ENCODE measurements at places on chromosomes 6 and 20.
A peak's percentile ranks its signal among the peaks of the same experiment; 100 is the strongest.

GRCh38 chr20:54450207-54450606 is 25.2 kb upstream of the DOK5 start:
- DNase-seq: no peak

- DNase-seq: peak; percentile 33
Observed at GRCh38 chr20:23050076-23050838, 785 bp upstream of the THBD start.

DNA sequence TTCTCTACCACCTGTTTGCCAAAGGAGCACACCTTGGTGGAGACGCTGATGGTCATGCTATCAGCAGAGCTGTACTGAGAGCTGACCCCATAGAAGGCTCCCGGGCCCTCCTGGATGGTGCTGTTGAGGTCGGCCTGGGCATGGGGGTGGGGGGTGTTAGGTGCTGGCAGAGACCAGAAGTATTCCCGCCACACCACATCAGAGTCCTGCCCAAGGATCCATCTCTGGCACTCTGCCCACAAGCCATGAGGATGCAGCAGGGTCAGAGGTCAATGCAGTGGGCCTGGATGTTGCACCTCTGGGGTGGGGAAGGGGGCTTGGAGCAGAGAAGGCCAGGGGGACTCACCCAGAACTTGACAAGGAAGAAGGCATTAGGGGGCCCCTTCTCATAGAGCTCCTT is 7.4 kb downstream of the RPL10A start:
- DNase-seq: no peak

GRCh38 chr20:8849990-8850389 is 218.9 kb upstream of the PLCB4 start:
- no peak for DNase-seq

DNA sequence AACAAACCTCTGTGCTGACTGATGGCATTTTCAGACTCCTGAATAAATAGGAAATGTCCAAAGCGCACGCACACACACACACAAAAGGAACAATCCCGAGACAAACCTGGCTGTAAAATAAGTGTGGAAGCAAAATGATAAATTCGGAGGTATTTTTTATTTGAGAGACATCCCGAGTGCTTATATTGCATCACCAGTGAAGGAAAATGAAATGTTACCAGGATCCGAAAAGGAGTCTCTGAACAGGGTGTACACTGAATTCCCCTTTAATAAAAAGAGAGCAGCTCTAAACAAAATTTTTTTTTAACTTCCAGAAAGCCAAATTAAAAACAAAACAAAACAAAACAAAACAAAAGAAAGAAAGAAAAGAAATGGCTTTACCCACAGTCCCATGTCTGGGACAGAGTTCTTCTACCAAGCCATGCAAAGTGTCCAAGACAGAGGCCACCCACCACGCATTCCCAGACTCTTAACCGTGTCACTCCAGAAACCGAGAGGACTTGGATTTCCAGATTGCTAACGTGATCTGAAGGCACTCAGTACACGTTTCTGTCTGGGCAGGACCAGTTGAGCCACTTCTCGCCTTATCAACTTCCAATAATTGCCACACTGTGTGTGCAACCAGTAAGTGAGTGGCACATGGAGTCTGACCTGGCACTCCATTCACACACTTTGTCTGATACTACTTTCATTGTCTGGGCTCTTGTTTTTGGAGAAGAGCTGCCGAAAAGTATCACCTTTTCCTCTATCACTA is 817 bp downstream of the ME1 start:
- DNase-seq: no peak

DNA sequence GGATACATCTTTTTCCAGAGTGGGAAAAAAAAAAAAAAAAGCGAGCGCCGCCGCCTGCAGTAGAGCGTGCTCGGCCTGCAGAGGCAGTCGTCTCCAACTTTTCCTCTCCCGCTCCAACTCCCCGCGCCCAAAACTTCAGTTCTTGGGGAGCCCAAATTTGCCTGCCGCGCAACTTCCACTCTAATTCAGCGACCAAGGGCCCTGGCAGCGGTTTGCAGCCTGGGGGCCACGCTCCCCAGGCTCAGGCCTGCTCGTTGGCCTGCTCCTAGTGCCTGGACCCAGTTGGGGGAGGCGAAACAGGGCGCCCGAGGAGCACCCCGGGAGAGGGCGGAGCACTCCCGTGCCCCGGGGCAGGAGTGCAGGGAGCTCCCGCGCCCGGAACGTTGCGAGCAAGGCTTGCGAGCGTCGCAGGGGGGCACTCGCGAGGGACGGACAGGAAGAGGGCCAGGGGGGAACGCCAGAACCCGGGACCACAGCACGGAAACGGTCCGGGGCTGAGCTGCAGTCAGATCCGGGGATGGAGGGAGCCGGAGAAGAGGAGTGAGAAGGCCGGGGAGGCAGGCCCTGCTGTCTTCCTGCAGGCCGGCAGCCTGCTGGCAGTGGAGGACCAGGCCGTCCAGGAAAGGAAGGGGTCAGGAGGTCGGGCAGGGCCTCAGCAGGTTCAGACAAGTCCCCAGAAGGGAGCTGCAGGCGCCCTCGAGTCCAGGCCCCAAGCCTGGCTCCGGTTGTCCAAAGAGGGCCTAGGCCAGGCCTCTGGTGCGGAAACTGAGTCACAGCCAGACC is at the start of gene STX16:
STX16 (plus strand) TSS at position 508 of the 783 bp plus-strand sequence. CDS start 724 bp downstream, outside the sequence.
- peak; percentile 86 for DNase-seq

- DNase-seq: peak; percentile 87
Observed at GRCh38 chr6:41786451-41787218, 859 bp upstream of the TOMM6 start.

GRCh38 chr6:114404339-114404955 is 61.6 kb upstream of the HS3ST5 start:
- no peak for DNase-seq

DNA sequence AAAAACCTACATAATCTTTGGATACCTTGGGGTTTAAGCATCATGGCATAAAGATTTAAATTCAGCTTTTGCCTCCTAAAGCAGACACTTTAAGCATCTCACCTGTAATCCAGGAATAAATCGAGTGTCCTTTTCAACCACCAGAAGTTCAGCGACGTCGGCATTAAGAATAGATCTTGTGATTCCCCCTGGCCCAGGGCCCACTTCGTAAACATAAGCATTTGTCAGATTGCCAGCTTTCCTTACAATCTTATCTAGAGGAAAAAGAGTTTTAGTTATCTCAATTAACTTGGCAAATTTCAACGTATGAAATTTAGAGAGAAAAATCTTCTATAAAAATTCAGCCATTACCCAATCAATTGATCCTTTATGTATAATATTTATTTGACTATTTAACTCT is 3.2 kb downstream of the TFB1M start:
- DNase-seq: no peak

- DNase-seq: no peak
Observed at GRCh38 chr6:96925290-96925687, 761 bp downstream of the KLHL32 start.

DNA sequence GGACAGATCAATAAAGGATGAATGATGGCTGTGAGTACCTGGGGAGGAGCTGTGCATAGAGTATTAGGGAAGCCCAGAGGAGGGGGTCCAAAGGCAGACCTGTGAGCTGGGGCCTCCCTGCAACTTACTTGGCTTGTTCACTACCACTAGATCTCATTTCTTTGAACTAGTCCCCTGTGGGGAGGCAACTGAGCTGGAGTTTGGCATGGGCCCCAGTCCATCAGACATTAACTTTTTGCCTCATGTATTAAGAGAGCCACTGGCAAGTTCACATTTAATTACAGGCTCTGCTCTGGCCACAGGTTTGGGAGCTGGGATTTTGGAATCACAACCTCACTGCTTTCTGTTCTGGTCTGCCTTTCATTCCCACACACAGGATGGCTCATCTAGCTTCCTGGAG is 254.1 kb downstream of the PRL start:
- DNase-seq: no peak

DNA sequence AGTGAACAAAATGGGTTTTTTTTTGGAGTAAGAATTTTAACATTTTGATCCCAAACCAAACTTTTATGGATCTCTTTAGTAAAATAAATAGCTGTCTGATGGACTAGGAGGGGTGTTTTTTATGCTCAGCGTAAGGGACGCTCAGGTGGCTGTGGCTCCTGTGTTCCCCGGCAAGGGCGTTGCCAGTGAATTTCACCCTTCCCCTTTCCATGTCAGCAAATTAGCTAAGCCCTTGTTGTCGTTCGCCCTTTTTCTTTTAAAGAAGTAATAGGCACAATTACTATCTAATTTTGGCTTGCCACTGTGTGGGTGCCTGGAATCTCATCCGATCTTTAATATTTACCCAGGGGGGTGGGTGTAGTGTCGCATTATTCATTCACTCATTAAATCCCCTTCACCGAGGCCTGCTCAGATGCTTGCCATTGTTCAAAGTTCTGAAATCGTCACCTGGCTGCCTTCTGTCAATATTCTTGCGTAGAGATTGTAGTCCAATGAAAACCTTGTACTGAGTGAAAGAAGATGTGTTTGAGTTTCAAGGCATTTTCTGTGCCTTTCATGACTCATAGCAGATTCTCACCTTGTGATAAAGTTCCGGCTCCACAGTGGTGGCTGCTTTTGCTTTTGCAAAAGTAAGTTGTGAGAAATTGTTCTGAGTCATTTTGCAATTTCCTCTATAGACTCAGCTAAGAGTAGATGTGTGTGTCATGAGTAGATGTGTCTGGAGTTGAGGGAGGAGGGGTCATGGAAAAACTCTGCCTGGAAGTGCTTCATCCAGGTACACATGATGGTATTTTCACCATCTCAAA is 40.0 kb upstream of the CLDN20 start:
- peak; percentile 42 for DNase-seq

GRCh38 chr6:3876101-3876500 is 26.9 kb downstream of the FAM50B start:
- DNase-seq: no peak

GRCh38 chr20:47546184-47547033 is 44.7 kb downstream of the NCOA3 start:
- no peak for DNase-seq

DNA sequence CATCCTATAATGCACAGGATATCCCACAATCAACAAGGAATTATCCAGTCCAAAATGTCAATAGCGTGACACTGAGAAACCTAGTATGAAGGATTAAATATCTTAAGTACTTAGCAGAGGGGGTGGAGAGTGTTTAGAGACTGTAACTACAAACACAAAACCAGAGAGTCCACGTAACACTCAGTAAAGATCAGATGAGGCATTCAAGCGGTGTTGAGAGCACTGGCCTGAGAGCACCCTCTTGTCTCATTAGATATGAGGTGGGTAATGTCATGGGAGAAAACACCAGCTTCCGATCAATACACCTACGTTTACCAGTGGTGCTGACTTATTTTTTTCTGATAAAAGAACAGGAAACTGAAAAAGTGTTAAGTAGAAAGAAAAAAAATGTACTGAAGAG is 2.3 kb downstream of the FAM184A start:
- peak; percentile 15 for DNase-seq

DNA sequence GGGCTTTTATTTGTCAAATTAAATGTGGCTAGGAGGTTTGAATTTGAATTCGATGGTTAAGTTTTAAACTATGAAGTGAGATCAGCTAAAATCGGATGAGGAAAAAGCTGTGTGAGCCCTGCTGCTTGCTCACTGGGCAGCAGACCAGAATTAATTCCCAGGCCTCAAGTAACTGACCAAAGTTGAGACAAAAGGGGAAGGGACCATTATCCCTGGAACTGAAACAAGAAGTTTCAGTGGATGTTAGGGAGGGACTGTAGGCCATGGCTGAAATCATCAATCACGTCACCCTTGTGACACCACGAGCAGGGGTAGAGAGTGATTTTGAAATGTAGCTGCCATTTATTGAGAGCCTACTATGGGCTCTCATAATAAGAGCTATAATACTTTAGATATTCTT is 7.0 kb upstream of the PRSS35 start:
- DNase-seq: no peak

DNA sequence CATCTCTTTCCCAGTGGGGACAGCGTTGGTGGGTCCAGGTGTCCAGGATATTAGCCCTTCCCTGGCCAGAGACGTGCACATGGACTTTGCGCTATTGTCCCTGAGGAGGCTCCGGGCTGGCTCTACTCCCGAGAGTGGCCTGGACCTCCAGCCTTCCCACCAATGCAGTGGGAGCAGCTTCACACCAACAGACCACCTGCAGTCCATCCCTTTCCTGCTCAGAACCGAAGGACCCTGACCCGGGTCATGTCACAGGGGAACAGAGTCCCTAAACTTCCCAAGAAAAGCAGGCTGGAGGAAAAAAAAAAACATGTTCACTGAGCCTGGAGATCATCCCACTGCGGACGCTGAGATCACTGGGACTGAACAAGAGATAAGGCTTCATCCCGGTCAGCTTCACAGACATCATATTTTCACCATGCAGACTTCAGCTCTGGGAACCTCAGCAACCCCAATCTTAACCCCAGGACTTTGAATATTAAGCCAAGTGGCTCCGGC is 18.3 kb downstream of the ZMYND8 start:
- no peak for DNase-seq

GRCh38 chr6:133108419-133108818 is 132.7 kb upstream of the EYA4 start:
- DNase-seq: no peak

DNA sequence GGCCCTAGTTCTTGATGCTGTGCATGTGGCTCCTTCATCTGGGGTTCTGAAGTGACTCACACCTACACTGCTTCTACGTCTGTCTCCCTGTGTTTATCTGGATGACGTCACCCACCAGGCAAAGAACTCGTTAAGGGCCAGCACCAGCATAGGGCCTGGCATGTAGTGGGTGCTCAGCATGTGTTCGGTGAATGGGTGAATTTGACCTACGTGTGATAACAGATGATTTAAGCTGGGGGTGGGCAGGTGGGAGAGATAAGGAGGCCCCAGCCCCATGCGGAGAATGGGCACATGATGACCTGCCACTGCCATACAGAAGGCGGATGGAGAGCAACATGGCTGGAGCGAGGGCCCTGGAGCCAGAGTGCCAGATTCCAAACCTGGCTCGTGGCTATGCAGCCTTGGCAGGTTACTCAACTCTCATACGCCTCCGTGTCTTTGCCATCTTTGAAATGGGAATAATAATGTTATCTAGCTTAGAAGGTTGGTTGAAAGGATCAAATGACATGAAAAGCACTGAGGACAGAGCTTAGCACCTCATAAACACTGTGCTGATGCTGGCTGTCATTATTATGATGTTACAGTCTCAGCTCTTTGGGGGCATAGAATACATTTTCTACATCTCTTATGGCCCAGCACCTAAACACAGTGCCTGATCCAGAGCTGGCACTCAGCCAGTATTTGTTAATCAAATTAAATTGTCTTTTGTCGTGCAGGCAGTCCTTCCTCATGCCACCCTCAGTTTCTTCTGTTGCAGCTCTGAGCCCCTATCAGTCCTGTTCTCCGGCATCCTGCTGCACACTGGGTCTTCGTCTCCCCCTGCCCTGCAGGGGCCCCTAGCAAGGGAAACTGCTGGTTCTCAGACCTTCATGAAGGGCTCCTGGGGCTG is 39.6 kb downstream of the VEGFA start:
- no peak for DNase-seq

Data from CD4-positive, alpha-beta T cell treated with Interleukin-4 for 1 hour (primary cell).